ENCODE measurements at places on chromosomes 16 and 17.

GRCh38 chr17:17778308-17779014, 58.3 kb downstream of the SREBF1 start:
- no peak for DNase-seq

DNA sequence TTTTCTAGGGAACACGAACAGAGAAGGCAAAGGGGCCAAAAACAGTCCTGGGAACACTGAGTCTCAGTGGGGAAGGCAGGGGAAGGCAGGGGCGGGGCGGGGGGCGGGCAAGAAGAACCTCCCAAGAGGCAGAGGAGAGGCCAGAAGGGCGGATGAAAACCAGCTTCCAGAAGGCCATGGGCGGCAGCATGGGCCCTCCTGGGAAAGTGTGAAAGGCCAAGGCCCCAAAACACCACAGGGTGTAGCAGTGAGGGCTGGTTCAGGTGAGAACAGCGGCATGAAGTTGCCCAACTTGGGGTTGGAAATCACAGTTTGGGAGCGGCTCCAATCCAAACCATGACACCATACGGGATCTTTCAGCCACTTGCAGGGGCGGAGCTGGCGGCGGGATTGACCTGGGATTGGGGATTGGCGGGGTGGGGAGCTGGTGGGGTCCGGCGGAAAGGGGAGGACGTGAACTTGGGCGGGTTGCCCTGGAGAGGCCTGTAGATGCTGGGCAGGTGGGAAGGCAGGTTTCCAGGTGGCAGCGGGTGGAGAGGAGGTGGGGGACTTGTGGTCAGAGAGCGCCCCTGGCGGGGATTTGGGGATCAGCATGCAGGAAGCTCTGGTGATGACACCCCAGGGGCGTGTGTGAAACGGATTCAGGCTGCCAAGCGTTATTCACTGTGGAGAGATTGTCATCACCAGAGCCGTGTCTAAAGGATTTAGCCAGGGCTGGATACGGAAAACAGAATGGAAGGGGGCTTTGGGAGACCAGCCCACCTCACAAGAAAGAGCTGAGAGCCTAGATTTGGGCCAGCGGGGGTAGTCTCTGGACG, 80.9 kb downstream of the ARHGAP23 start:
- no peak for DNase-seq

- no peak for DNase-seq
These were observed 629 bp downstream of the GEMIN4 start for GRCh38 chr17:751269-752001.

DNA sequence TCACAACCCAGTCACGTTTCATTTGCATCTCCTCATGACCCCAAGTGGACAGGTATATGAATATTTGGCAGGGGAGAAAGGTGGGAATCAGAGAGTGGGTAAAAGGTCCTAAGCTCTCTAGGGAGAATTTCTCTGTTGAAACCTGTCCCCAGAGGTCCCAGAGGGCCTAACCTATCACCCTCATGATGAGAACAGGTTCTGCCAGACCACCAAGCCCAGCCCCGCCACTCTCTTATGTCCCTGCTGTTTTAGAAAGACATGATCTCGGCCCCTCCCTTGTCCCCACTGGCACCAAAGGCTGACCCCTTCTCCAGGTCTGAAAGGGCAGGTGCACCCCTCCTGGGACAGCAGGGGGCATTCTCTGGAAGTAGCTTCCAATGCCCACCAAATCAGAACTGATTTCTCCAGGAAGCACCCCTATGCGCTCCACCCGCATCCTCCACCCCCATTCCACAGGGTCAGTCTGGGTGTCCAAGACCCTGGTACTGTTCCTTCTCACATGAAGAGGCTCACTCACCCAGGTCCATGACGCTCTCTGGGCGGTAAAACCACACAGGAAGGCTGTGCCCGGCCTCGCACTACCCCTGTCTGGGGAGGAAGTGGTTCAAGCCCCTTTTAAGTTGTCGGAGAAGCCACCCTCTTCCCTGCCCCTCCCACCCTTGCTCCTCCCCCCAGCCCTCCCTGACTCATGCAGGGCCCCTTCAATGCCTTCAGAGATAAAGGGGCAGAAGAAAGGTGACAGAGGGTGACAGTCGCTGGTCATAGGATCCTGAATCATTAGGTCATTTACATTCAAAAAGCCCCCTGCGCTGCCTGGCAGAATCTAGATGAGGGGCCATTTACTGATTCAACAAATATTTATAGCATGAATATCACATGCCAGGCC, at the start of gene CCR7:
TSS of gene CCR7 (minus strand) at position 590 of the 886 bp plus-strand sequence. CDS start at position 527, 63 bp downstream.
- no peak for DNase-seq

DNA sequence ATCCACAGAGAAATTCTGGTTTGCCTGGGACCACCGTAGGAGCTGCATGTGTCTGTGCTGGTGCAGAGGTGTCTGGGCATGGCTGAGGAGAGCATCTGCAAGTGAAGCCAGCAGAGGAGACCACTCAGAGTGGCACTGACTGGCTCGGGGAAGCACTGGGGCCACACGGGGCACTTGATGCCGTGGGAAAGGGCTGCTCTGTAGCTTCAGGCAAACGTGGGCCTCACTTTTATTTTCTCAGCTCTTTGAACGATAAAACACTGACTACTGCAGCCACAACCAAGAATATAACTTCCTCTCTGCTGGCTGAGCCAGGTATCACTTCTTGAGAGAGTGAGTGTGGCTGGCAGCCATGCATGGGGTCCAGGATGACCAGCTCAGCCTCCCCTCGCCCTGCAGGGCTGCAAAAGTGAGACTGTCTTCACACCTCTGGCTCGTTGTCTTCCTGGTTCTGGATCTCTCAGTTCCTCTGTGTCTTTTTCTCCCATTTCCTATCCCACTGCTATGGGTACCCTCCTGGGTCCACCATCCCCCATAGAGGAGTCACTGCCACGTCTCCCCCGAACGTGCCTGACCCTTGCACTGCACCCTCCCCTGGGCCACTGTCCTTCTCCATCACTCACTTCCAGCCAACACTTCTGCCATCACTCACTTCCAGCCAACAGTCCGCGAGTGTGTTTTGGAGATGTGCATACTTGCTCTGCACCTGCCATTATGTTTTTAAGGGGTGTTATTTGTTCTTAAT, 201.4 kb upstream of the CHMP6 start:
- DNase-seq, result no peak

- DNase-seq, result no peak
These were observed 7.8 kb upstream of the EVI2A start for GRCh38 chr17:31329221-31329620.

GRCh38 chr17:45308016-45308365, 8.8 kb downstream of the MAP3K14 start:
- no peak for DNase-seq

DNA sequence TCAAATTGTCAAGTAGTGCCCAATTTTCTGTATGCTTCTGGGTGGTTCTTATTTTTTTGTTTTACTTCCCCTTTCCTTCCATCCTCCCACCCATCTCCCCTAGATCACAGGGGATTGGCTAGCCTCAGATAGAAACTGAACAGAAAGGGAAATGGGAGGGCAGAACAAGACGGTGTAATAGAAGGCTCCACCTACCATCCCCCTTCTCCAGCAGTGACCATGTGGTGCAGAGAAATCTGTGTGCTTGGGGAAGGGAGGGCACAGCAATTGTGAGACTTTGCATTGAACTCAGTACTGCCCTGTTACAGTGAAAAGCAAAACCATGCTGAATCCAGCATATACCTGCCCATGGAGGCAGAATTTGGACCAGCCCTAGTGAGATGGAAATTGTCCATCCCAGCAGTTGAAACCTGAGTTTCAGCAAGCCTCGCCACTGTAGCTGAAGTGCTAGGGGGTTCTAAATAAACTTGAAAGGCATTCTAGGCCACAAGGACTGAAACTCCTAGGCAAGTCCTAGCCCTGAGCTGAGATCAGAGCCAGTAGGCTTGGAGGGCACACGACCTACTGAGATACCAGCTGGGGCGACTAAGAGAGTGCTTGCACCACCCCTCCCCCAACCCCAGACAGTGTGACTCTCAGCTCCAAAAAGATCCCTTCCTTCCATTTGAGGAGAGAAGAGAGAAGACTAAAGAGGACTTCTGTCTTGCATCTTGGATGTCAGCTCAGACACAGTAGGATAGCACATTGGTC, 5.2 kb downstream of the SLFN11 start:
- DNase-seq, result no peak

GRCh38 chr16:30691907-30692306, 7.1 kb upstream of the SRCAP start:
- no peak for DNase-seq

DNA sequence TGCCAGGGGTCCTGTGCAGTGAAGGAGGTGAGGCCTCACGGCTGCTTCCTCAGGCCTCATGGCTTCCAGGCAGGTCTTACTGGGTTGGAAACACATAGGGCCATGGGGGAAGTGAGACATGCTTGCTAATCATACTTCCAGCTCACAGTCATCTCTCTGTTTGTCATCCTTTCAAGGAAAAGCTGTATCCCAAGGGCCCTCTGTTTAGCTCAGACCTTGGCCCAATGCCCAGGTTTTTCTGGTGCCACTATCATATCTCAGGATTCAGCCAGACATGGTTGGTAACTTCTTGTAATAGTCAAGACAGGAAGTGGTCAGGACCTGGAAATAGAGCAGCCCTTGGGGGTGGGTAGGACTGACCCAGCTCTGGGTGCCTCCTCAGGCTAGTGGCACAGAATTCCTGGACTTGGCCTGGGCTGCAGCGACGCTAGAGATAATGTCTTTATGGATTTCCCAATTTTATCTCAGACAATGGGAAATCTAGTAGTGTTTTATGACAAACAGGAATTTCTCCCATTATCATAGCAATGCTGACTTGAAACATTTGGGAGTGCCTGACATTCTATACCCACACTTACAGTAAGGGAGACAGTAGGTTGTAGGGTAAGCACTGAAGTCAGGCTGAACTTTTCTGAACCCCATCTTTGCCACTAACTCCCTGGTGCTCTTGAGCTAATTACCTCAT, 13.5 kb upstream of the ITGB3 start:
- no peak for DNase-seq

GRCh38 chr16:68272507-68273209, 8.3 kb downstream of the SLC7A6 start:
- no peak for DNase-seq

DNA sequence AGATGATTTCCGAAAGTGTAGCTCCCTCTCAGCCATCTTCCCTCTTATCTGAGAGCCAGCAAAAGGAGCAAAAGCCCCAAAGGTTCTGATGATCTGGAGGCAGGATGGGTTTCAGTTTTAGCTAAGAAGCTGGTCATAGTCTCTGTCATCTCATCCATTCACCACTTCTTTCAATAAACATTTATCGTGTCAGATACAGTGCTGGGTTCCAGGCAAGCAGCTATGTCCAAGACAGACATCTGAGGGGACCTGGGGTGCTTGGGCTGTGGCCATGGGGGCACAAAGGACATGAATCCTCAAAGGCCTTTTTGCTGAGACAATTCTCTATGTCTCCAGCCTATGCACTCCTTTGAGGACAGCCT, 1.0 kb upstream of the ETV4 start:
- no peak for DNase-seq

GRCh38 chr16:49608779-49609178, 235.2 kb downstream of the C16orf78 start:
- peak; percentile 43 for DNase-seq

GRCh38 chr17:10050597-10051101, 145.6 kb upstream of the RCVRN start:
- DNase-seq, result peak; percentile 58

DNA sequence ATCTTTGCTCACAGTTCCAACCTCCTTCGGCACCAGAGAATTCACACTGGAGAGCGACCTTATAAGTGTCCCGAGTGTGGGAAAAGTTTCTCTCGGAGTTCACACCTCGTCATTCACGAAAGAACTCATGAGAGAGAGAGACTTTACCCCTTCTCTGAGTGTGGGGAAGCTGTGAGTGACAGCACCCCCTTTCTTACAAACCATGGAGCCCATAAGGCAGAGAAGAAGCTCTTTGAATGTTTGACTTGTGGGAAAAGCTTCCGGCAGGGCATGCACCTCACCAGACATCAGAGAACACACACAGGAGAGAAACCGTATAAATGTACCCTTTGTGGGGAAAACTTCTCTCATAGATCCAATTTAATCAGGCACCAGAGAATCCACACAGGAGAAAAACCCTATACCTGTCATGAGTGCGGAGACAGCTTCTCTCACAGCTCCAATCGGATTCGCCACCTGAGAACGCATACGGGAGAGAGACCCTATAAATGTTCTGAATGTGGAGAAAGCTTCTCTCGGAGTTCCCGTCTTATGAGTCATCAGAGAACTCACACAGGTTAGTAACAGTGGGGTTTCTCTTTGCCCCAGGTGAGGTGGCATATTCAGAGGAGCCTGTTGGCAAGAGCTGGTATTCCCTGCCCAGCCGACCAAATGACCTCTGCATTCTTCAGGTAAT, 6.8 kb downstream of the ZNF263 start:
- DNase-seq, result no peak

- no peak for DNase-seq
These were observed 10.2 kb upstream of the HOXB9 start for GRCh38 chr17:48636177-48637018.

GRCh38 chr17:35170968-35171771, 23.0 kb downstream of the SLC35G3 start:
- no peak for DNase-seq

DNA sequence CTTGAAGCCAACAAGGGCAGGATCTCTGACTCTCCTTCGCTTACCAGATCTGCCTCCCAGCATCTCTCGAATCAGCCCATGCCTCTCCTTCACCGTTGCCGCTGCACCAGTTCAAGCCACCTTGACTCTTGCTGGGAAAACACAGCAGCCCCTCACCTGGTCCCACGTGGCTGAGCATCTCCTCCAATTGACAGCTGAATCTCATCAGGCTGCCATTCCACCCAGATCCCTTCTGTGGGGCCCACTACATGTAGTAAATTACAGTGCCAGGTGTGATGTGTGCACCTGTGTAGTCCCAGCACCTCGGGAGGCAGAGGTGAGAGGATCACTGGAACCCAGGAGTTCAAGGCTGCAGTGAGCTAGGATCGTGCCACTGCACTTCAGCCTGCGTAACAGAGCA, 37.8 kb upstream of the C16orf78 start:
- DNase-seq, result no peak

DNA sequence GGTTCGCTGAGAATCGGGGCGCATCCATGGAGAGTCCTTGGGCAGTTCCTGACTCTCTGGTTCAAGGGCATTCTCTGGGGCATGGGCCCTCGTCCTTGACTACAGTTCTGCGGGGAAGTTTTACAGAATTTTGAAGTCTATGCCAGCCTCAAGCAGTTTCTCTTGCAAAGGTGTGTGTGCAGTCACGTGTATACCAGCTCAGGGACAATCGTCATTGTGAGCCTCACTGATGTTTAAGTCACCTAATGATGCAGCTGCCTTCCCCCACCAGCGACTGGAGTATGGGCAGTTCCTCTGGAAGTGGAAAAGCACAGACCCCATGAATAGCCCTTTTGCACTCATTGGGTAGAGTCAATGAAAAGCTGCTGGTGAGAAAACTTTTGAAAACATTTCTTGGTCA, 1.3 kb downstream of the PLCG2 start:
- no peak for DNase-seq

DNA sequence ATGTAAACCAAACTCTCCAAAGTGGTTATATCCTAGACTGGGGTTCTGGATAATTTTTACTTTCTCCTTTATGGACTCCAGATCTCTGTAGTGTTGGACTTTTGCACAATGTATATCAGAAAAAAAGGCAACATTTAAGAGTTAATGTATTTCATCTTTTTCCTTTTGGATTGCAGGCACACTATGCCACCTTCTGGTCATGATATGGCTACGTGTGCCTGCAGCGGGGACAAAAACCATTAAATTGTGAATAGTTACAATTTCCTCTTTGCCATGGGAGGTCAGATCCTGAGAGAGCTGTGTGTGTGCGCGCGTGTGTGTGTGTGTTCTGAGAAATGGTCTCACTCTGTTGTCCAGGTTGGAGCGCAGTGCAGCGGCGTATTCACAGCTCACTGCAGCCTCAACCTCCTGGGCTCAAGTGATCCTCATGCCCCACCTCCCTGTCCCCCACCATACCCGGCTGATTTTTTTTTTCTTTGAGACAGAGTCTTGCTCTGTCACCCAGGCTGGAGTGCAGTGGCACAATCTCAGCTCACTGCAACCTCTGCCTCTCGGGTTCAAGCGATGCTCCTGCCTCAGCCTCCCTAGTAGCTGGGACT, 4.3 kb upstream of the SGF29 start:
- no peak for DNase-seq

Data from NCI-H524 treated with DMSO at 0.1 percent for 48 hours (cell line).